ENCODE measurements at places on chromosomes 11 and 22. TPM values are rescaled to one million over a fixed set of nuclear protein-coding genes. Genes with fewer than 3 reads are reported as not detected.

VPREB1 gene
- not detected for total RNA-seq

CFL1 gene
- 1,401 TPM for total RNA-seq

ENTHD1 gene
- not detected for total RNA-seq

LRRC32 gene
- 0.08 TPM for total RNA-seq

C11orf21 gene
- total RNA-seq = 7.2 TPM

SCGB1C1 gene
- not detected for total RNA-seq

Measured in natural killer cell treated with Interleukin-12 subunit alpha and Interleukin-12 subunit beta and Interleukin-15 and Interleukin-18, amount 100 ng/mL, for 72 hours (primary cell).